ENCODE measurements at places on chromosomes 3 and 15.
A peak's percentile ranks its signal among the peaks of the same experiment; 100 is the strongest.

DNA sequence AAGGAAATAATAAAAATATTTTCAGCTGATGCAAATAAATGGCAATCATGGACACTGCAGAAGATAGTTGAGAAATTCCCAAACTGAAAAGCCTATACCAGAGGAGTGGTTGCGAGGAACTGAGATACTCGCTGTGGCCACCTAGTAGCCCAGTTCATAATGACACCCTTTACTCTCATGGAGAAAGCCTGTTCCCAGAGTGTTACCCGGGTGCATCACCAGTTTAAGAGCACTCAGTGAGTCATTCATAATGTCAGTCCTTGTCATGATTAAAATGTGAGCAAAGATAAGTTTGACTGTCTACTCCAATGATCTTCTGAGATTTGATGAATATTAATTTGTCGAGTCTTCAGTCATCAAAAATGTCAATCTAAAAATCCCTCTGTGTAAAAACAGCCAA is 138.4 kb upstream of the LRRC3B start:
- no peak for DNase-seq

DNA sequence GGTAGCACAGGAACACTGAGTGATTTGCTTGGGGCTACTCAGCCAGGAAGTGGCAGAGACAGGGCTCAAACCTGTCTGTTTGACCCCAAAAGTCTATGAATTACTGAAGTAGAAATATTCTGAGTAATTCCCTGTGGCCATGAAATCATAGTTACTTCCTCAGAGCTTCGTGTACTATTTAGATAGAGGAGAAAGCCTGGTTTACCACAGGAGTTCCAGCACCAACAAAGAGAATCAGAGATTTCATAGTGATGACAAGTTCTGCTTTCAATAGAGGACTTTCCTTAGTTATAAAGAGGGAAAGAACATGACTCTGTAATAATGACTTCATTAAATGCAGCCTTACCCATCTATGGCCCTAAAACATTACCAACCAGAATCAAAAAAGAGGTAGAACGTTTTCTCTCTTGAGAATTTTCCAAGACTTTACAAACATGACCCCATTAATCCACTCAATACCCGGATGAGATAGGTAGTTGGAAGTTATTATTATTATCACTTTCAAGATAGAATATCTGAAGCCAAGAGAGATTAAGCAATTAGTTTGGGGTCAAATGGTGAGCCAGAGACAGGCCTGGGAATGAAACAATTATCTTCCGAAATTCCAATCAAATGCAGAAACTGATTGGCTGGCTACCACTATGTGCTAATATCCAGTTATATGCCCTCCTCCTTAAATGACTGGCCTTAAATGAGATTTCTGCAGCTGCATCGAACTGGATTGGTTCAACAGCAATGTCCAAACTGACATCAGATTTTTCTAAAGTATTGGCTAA is 13.6 kb upstream of the WNT5A start:
- no peak for DNase-seq

GRCh38 chr3:44434834-44435510 is 42.5 kb downstream of the ZNF445 start:
- DNase-seq: no peak

- no peak for DNase-seq
Measured at GRCh38 chr15:97156739-97157265, 803.7 kb upstream of the ARRDC4 start.

DNA sequence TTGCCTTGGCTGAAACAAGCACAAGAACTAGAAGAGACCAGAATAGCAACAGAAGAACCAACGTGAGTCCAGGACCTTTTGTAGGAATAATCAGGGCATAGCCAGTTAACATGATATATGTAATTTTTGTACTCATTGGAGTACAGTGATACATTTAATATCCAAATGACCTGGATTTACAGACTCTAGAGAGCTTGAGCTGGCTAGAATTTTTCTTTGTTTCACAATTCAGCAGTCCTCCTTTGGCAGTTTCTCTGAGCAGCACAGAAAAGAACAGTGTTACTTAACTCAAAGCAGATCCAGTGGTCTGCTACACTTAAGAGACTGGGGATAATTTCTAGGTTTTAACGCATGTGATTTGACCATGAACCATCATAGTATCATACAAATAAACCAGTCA is 245.7 kb downstream of the ADAMTSL3 start:
- no peak for DNase-seq

GRCh38 chr3:30984855-30985749 is 90.6 kb upstream of the GADL1 start:
- no peak for DNase-seq

- no peak for DNase-seq
Measured at GRCh38 chr3:187706971-187707370, 4.6 kb upstream of the RTP2 start.

DNA sequence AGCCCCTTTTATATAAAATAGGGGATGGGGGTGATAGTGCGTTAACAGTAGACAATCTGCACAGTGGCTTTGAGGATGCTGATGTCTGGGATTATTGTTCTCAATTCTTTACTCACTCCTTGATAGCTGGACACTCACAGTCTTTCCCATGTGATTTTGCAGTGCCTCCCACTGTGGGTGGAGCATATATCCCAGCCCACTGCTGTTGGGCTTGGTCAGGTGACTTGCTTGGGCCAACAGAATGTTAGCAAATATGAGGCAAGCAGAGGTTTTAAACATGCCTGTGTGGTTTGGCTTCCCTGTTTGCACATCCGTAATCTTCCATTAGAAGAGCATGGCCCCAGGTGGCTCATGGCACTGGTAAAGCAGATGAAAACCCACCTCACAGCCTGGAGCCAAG is 46.5 kb downstream of the CPA3 start:
- no peak for DNase-seq

DNA sequence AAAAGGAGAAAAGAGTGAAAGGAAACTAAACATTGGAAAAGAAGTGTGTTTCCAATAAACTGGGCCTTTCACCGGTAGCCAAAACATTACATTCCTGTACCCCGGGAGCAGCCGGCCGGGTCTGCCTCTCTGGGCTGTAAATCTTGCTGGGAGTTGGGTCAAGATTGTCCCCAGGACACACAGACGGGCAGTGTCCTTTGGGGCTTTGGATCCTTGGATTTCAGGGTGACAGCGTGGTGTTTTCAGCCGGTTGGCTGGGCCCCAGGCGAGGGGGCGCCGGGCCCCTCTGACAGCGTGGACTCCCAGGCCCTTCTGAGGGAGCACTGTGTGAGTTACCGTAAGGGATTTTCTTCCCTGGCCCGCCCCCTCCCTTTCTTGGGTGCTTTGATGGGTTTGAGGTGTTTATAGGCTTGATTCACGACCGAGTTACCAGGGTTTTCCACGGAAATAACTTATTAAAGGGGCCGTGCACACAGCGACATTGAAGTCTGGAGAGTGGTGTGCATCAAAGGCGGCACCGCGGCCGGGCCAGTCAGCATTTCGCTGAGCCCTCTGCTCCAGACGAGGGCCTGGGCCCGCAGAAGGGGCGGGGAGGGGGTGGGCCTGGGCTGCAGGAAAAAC is 27.4 kb downstream of the SMAD6 start:
- no peak for DNase-seq

DNA sequence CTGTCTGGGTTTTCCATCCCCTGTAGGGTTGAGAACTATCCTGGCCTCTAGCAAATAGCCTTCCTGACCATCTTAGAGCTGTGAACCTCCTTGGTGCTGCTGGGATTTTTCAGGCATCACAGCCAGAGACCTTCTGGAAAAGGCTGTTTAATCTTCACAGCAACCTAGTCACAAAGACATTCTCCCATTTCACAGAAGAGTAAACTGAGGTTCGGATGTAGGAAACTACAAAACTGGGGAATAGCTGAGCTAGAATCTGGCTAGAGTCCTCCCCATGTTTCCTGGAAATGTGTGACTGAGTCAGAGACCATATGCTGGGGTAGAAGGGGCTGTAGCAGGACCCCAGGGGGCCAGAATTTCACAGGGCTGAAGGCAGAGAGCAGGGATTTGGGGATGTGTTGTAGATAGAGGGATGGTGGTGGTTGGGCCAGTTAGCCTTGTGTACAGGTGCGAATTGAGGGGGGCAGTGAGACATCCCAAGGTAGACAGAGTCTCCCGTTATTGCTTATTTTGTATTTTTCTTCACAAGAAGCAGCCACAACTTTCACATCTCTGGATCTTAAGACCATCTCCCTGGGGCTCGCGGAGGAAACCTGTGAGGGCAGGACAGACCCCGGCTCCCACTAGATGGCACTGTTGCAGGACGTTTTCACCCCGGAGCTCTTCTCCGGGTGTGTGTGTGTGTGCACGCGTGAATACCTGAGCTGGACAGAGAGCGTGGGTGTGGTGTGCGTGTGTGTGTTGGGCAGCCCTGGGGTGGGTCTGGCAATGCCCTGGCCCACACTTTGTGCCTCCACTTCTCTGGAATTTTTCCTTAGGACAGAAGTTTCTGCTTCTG is 66.9 kb upstream of the PRR23C start:
- peak; percentile 63 for DNase-seq

DNA sequence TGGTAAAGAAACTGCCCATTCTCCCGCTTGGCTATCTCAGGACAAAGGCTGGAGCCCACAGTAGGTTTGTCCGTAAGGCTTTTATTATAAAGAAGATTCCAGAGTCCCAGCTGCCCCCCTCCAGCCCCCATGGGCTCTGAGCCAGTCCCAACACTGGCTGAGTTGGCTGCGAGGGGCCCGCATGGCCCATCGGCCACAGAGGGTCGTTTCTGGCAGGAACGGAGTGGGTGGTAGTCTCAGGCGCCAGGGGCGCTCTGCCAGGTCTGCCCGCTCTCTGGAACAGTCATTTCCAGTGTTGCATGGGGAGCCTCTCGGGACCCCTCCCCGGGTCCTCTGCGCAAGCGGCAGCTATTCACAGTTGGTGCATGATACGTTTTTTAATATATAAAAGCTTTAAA is 12.2 kb downstream of the H1-8 start:
- no peak for DNase-seq

GRCh38 chr15:101807345-101807945 is 4.1 kb downstream of the OR4F6 start:
- no peak for DNase-seq

- DNase-seq: no peak
Measured at GRCh38 chr15:63210151-63211091, 21.0 kb downstream of the RAB8B start.

DNA sequence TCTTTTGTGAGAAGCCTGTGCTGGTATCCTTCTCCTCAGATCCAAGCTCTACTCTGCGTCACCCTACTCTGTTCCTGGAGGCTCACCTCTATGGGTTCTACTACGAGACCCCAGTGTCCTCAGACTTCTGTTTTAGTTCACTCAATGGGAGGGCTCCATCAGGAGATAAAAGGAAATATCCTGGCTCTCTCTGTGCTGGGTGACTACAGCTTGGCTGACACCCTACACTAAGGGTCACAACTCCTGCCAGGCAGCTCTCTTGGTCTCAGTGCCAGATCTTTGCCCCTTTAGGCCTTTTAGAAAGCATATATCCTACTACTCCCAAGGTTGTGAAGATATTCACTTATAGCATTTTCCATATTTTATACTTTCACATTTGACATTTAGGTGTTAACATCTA is 46.5 kb downstream of the SPG11 start:
- DNase-seq: no peak

- peak; percentile 73 for DNase-seq
Measured at GRCh38 chr3:106534206-106534605, 665.4 kb upstream of the CBLB start.

DNA sequence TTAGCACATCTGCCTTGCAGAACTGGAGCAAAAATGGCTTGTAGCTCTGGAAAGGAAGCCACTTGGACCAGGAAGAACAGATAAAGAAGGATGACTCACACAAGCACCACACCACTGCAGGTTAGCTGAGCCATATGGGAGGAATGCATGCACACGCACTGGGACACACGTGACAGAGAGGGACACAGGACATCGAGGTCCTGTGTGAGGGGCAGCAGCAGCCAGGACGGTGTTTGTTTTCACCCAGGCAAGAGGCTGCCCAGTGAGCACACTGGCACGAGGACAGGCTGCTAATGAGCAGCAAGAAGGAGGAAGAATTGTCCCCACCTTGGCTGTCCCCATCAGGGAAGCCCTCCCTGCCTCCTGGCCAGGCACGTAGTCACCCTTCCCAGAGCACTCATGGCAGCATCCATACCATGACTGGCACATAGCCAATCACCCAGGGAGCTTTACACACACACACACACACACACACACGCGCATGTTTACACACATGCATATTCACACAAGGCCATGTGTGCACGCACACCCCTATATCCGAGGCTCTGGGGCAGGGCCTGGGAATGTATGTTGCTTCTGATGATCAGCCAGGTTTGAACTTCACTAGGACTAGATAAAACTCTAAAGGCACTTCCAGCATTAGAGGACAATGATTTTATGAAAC is 24.0 kb upstream of the SPTBN5 start:
- no peak for DNase-seq

DNA sequence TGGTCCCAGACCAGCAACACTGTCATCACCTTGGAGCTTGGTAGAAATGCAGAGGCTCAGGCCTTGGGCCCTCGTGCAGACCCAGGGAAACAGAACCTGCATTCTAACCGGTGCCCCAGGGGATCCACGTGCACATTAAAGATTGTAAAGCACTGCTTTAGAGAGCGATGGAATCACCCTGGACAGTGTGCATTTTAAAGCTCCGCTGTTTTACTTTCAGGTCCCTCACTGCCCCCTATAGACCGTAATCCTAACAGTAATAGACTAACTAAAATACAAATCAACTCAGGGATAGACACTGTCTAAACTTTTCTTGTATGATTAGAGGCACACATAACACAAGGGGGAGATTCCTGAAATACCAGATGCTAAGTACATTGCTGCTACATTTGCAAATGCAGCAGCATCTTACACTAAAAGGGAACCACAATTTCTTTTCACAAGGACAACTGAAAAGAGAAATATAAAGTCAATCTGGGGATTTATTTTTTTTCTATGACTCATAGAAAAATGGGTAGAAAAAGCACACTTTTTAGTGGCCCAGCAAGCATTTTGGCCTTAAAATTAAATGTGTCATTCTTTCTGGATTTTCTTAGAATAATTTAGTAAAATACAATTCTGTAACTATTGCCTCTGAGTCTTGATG is 10.5 kb upstream of the SH3GL3 start:
- peak; percentile 8 for DNase-seq

GRCh38 chr3:151421938-151422337 is 37.4 kb upstream of the P2RY12 start:
- no peak for DNase-seq

GRCh38 chr3:127153506-127153815 is 39.5 kb upstream of the PRR23E start:
- no peak for DNase-seq

Measured in activated CD4-positive, alpha-beta T cell treated with anti-CD3 and anti-CD28 coated beads, Interleukin-2, amount 50 U/mL, for 16 hours (primary cell).